ENCODE measurements at places on chromosomes 11 and 22.
A peak's percentile ranks its signal among the peaks of the same experiment; 100 is the strongest.

DNA sequence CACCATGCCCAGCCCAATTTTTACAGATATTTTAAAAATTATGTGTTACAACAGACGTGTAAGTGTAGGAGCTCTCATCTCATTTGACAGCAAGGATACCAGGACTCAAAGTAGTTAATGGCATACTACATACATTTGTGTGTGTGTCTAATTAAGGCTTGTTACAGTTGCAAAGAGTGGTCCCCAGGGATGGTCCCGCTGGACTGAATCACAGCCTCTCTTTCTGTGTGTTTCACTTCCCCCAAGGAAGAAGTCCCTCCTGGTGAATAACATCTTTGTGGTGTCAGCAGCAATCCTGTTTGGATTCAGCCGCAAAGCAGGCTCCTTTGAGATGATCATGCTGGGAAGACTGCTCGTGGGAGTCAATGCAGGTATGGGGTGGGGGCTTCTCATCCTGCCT is 17.2 kb downstream of the SLC2A11 start:
- no peak for DNase-seq

GRCh38 chr11:65498042-65498726 is 661 bp upstream of the MALAT1 start:
- peak; percentile 31 for DNase-seq

DNA sequence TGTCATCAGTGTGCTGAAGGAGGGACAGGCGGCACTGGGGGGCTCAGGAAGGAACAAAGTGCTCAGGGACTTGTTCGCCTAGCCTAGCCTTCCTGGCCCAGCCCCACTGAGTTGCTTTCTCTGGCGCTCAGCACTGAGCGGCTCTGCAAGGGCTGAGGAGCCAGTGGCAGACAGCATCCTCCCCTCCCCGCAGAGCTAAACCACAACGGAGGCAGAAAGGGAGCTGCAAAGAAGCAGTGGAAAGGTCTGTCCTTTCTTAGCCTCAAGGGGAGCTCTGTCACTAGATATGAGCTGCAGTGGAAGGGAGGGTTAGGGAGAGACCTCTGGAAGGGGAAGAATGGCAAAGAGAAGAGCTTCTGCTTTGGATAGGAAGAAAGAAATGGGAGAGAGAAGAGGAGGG is 89.7 kb upstream of the PHOX2A start:
- no peak for DNase-seq

- no peak for DNase-seq
These were observed 12.7 kb upstream of the SEPTIN5 start for GRCh38 chr22:19701420-19702145.

DNA sequence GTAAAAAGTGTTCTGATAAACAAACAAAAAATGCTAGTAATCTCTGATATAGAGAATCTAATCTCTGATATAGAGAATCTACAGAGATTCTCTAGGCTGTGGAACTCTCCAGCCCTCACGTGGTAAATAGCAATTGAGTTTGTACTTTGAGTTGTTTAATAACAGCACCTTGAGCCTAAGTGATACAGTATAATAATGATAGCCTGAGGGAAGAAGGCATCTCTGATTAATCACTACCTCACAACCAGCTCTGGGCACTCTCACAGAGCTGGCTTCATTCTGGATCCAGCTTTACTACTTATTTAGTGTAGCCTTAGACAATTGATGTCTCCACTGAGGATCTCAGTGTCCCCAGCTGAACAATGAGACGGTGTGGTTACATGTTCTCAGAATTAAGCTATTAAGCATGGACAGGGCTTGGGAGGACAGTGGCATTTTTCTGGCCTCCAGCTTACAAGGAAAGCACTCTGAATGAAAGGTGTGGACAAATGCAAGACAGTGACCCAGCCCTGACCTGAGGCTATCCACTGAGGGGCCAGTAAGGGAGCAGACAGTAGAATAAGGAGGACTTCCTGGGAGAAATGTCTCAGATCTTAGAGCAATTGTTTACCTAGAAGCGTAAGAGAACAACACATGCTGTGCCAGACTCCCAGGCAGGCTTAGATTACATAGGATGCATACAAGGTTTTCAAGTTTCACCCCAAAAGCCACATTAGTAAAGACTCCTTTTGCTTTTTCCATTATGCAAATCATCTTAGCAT is 88.7 kb upstream of the DRD2 start:
- no peak for DNase-seq

GRCh38 chr11:43381802-43382201 is 23.1 kb downstream of the TTC17 start:
- no peak for DNase-seq

GRCh38 chr22:42957544-42957943 is 57.4 kb downstream of the PACSIN2 start:
- DNase-seq = no peak

DNA sequence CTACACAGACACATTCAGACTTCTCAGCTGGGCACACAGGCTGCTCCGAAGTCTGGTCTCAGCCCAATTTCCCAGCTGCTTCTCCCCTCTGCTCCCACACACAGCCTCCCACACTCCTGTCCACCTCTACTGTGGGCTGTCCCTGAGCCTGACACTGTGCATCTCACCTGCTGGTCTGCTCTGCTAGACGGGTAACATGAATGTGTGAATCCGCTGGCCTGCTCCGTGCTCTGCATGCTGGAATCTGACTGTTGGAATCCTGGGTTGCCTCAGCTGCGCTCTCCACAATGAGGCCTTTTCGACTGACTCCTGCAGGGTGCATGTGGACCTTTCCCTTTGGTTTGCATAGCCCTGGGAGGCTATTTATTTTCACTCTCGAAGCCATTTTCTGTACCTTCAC is 489.5 kb upstream of the B3GAT1 start:
- DNase-seq = no peak

DNA sequence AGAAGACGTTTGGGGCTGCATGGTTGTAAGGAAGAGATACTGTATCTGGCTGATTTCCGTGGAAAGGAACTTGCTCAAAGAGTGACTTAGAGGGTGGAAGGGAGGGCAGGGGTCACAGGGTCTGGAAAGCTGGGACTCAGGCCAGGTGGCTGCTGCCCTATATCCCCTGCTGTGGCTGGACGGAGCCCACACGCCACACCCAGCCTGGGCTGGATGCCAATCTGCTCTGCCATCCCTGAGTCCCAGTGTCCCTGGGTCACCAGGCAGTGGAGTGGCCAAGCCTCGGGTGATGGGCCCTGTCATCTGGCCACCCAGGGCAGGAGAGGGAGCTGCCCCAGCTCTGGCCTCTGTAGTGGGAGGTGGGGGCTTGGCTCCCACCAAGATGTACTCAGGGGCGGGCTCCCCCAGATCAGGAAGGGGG is 26.5 kb upstream of the KRTAP5-7 start:
- peak; percentile 51 for DNase-seq

Measured in RCC 7860 (cell line).